Left ventricle myocardium inferior (tissue), 1 donor: ENCODE measurements at places on chromosomes 1 and 21. TPM values are rescaled to one million over a fixed set of nuclear protein-coding genes. Genes with fewer than 3 reads are reported as not detected.

DNA sequence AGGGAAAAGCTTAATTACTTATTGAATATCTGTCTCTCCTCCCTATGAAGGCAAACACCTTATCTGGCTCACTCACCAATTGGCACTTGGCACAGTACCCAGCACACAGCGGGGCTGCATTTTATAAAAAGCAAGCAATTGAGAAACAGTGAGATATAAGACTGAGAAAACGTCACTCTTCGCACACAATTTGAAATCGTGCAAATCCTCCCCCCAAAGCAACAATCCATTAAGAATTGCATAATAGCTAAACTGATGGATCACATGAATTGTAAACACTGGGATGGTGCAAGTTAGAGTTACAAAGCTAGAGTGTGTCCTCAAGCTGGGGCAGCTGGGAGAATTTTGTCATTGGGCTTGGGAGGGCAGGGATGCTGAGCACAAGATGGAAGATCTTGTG, 27.1 kb downstream of the PRDX6 start:
- no peaks in the 10 kb centered on the region for H3K27me3 ChIP-seq
- no peak overlapping the region for H3K27ac ChIP-seq
- no peak for DNase-seq

Gene ERO1B
- total RNA-seq = 7.2 TPM

DNA sequence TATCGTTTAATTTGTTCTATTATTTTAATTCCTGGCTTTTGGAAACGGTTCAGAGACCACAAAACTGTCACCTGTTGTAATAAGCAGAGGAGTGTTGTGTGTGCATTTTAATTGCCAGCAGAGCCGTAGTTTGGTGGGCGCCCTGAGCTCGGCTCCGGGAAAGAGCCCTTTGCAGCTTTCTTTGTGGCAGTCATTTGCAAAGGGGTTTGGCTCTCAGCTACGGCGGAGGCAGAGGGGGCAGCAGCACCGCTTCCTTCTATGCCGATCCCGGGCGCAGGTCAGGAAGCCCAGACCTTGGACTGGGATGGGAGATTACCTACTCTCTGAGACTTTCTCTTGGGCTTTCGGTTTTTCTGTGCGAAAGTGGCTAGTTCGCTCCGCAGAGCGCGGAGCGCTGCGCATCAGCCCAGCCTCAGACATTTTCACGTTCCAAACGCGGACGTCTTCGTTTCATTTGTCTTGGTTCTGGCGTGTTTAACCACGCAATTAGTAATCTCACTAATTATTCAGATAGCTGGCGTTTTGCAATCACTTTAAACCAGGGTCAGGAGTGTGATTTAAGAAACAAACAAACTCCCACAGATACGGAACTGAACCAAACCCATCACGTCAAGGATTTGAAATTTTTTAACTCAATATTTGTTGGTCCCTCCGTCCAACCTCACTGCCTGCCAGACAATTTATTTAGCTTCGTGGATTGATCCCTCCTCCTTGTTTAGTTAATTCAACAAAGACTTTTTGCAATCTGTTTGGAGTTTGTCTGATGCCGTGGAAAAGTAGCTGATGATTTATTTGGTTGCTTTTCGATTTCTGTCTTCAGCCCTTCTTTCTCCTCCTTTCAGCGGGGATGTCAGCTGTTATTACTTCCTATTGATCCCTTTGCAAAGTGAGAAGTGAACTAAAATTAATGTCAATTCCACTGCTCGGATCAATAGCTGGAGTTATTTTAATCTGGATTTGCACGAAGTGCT, 3.9 kb downstream of the RNF220 start:
- H3K4me3 ChIP-seq = peak overlapping the region; percentile 68
- DNase-seq = no peak
- no peaks in the 10 kb centered on the region for H3K36me3 ChIP-seq

Gene UBL4B
- total RNA-seq = not detected

Gene ELAPOR1
- 0.19 TPM for total RNA-seq

DNA sequence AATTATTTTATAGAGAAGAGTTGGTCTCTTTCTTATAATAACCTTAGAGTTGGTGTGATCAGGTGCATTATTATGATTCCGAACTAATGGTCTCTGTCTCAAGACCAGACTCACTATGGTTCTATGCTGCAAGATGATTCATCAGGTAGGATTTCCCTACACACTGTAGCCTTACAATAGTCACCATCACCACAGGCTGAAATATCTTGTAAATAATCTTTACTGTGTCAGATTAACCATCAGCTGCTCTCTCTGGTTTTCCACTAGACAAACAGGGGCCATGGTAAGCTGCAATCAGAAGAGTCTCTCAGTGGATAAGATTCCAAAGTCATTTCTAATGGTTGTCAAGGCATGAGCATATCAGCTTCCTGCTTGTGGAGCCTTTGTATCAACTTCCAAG, 4.4 kb upstream of the GBP4 start:
- no peak for DNase-seq
- H3K27me3 ChIP-seq = no peaks in the 10 kb centered on the region
- no peak overlapping the region for H3K4me3 ChIP-seq

- no peak overlapping the region for H3K4me3 ChIP-seq
- no peaks in the 10 kb centered on the region for H3K27me3 ChIP-seq
- no peaks in the 10 kb centered on the region for H3K4me1 ChIP-seq
- no peak for DNase-seq
- no peak overlapping the region for H3K27ac ChIP-seq
Measured at GRCh38 chr1:108553905-108554304, 6.0 kb upstream of the EEIG2 start.

DNA sequence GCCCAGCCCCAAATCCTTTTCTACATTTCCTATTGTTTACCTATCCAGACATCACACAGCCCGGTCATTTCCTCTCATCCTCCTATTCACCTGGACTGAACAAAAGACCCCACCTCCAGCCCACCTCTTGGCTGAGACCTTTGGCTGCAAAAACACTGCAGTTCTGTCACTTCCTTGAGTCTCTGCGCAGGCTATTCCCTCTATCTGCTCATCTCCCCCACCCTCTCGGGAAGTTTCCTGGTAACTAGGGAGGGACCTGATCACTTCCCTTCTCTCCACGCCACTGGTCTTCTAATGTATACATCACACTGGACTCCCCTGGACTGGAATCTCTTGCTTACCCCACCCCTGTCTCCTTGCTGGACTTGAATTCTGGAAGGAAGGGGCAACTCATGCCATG, 5.3 kb downstream of the HTR1D start:
- no peak for DNase-seq
- H3K4me3 ChIP-seq = no peak overlapping the region
- H3K36me3 ChIP-seq = no peaks in the 10 kb centered on the region
- peaks cover 94% of the 10 kb centered on the region for H3K27me3 ChIP-seq
- H3K4me1 ChIP-seq = peaks cover 6% of the 10 kb centered on the region
- no peak overlapping the region for H3K27ac ChIP-seq

DNA sequence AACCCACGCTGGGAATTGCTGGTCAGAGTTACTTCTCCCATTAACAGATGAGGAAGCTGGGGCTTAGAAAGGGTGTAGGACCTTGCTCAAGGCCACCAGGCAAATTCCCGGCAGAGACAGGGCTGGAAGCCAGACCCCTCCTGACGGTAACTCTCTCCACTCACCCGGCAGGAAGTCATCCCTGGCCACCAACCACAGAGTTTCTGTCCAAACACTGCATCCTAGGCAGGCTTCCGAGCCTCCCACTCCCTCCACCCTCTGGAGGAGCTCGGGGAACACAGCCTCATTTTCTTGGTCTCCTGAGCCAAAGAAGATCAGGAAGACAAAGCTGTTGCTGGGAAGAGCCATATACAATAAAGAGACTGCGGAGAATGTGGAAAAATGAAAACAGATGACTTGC, 25.0 kb upstream of the ZNF436 start:
- H3K27me3 ChIP-seq = no peaks in the 10 kb centered on the region
- peaks cover 48% of the 10 kb centered on the region for H3K4me1 ChIP-seq
- H3K36me3 ChIP-seq = no peaks in the 10 kb centered on the region
- H3K27ac ChIP-seq = peak overlapping the region; percentile 80

DNA sequence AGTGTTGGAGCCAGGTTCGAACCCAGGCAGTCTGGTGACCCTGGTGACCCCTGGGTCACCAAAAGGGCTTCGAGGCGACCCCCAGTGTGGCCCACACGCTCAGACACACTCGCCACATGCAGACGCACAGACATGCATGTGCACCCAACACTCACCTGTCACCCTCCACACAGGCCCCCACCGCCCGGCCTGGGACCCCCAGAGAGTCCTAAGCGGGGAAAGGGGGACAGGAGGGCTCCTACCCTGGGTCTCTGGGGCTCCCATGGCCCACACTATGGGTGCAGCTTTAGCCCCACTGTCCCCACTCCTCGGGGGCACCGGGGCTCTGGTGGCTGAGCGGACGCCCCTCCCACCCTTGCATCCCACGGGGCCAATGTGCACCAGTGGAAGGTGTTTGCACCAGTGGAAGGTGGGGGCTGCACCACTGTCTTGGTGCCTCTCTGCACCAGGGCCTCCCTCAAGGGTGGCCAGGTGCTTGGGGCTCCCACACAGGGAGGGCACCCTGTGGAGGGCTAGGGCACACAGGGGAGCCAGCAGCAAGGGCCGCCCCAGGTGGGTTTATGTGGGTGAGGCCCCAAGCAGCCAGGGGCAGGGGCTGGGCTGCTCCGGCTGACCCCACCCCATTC, 9.9 kb downstream of the CHD5 start:
- H3K27me3 ChIP-seq = peaks cover 95% of the 10 kb centered on the region
- H3K36me3 ChIP-seq = no peaks in the 10 kb centered on the region
- H3K4me3 ChIP-seq = no peak overlapping the region

DNA sequence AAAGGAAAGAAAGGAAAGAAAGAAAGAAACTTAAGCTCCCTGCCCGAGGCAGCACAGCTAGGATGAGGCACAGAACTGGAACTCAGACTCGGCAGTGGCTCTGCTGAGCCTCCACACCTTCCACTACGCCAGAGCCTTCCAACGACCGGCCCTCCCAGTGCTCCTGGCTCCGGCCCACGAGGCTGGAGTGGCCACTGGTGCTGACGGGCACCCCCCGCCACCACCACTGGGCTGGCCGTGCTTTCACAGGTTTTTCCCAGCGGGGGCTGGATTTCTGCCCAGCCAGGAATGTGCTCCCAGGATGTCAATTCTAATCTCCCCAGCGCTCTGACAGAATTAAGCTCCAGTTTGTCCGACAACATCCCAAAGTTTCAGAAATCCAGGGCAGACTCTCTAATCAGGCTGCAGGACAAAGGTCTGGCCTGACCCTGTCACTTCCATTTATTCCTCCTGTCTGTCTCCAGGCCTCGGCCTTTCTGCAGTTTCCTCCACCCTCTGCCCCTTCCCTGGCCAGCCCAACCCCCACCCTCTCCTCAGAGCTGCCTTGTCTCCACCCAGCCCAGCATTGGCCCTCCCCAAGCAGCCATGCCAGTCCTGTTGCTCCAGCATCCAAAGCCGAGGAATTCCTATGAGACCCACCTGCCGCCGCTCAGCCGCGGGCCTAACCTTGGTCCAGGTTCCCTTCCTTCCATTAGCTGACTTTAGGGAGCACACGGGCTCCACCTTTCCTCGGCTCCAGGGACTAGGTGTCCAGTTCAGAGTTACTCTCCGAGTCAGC, 81.9 kb downstream of the CASZ1 start:
- H3K27me3 ChIP-seq = peaks cover 11% of the 10 kb centered on the region
- H3K27ac ChIP-seq = peak overlapping the region; percentile 75
- peaks cover 89% of the 10 kb centered on the region for H3K4me1 ChIP-seq
- peak; percentile 68 for DNase-seq
- H3K4me3 ChIP-seq = no peak overlapping the region
- no peaks in the 10 kb centered on the region for H3K36me3 ChIP-seq

DNA sequence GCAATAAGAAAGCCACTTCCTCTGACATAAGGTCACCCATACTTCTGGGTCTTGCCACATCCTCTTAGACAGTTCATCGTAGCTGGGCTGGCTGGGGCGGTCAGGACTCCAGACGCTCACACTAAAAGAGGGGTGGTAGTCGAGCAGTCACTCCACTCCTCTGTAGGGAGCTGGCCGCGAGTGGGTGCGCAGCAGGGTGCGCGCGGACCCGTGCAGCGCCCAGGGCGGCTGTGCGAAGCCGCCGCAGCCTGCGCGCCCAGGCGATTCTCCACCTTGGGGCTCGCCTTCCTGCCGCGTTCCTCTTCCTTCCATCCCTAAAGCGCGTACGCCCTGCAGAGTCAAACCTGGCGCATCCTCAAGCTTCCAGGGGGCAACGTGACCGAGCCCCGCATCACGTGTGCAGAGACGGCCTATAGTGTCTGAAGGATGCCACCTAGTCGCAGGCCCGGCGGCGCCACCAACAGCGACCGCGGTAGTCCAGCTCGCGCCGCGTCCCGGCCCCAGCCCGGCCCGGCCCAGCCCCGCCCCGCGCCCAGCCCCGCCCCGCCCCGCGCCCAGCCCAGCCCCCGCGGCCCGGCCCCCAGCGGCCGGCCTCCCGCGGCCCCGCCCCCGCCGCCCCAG, 360 bp upstream of the PRDX6 start:
- no peaks in the 10 kb centered on the region for H3K27me3 ChIP-seq
- peaks cover 28% of the 10 kb centered on the region for H3K36me3 ChIP-seq
- peak overlapping the region; percentile 99 for H3K27ac ChIP-seq
- H3K4me1 ChIP-seq = peaks cover 83% of the 10 kb centered on the region
- DNase-seq = peak; percentile 94

- no peaks in the 10 kb centered on the region for H3K27me3 ChIP-seq
- no peak for DNase-seq
- no peaks in the 10 kb centered on the region for H3K4me1 ChIP-seq
Measured at GRCh38 chr1:163668472-163668871, 346.7 kb downstream of the NUF2 start.

Gene S100A1
- total RNA-seq = 2,012 TPM

GRCh38 chr1:152110365-152110859, 4.8 kb downstream of the TCHH start:
- H3K27ac ChIP-seq = no peak overlapping the region
- peak; percentile 15 for DNase-seq
- peak overlapping the region; percentile 67 for H3K4me3 ChIP-seq
- H3K36me3 ChIP-seq = no peaks in the 10 kb centered on the region
